ENCODE measurements at places on chromosomes 5 and 9.

DNA sequence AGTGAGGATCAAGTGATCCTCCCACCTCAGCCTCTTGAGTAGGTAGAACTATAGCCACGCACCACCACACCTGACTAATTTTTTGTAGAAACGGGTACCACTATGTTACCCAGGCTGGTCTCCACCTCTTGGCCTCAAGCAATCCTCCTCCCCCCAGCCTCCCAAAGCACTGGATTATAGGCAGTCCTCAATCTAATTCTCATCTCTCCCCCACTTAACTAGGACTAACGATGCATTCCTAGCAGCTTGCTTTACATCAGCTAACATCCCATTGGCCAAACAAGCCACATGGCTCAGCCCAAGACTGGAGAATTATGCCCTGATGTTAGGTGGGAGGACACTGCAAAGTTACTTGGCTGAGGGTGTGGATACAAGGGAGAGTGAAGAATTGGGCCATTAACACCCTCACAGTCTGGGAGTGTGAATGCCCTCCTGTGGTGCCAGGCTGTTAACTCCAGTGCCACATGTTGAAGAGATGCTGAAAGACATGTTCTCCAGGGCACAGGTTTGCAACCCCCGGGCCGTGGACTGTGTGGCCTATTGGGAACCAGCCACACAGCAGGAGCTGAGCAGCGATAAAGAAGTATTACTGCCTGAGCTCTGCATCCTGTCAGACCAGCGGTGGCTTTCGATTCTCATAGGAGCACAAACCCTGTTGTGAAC lies 5.3 kb upstream of the ZNF367 start:
- no peak for DNase-seq

DNA sequence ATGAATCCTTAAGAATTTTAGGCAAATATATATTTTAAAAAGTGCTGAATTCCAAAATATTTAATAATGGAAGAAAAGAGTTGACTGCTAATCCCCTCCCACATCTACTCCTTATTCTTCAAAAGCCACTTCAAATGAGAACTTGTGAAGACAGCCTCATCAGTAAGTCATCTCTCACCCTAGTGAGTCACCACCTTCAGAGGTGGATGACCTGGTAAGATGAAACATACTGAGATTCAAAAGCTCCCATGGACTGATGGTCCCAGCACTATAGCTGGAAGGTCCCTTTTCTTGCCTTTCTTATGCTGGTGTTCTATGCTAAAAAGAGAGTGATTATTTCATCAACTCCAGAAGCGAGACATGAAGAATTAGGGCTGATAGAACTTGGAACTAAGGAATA lies 37.8 kb upstream of the SPDL1 start:
- no peak for DNase-seq

DNA sequence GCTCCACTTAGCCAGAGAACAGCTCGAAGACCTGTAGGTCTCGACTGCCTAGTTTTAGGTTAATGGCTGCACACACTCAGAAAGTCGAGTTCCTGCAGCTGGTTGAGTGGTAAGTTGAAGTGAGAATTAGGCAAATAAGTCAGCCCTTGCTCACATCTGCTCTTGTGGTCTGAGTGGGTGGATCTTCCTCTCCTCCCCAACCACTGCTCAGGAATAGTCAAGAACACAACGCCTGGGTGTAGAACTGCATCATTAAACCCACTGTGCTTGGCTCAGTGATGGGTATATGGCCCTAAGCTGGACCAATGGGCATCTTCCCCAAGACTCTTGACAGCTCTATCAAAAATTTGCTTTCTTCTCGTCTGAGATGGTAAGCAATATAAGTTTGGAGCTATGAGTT lies 20.9 kb upstream of the ADAM19 start:
- peak; percentile 48 for DNase-seq

DNA sequence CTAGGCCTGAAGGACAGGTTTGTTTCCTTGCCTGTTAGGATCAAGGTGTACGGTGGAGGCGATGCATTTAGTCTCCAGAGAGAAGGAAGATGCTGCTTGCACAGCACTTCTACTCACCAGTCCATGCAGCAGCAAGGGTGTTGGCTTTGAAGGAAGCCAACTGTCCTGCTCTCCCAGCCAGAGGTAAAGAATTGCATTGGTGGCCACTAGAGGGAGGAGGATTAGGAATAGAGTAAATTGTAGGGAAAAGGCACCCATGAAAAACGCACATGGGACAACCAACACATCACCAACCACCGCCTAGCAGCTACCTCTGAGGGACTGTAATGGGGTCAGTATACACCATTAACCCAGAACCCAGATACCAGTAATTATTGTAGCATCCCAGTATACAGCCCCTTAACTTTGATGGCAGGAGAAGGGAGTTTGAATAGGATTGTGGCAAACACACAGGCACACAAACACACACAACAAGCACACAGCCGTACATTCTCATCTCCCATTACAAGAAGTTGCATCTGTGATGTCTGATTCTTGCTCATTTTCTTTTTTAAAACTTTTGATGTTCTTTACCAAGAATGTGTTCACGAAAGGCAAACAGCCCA lies 267.7 kb downstream of the ADAMTS6 start:
- DNase-seq: no peak

DNA sequence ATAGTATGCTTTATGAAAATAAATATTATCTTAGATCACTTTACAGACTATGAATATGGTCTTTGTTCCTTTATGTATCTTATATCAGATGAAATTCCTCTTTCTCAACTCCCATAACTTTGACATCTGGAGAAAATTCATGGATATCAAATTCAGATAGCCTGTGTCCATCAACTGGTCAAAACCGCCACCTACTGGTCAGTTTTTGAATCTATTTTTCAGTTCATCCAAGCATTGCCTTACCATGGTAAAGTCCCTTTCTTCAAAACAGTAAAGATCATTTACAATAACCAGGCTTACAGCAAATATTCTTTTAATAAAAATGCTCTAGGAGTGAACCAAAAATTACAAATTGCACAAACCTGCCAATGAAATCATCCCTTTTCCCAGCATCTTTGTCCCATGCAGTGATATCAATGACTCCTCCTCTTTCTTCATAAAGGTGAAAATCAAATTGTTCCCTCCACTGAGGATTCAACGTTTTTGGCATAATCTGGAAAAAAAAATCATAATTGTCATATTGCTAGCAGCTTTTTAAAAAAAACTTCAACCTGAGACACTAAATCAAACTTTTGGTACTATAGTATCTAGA lies 290.5 kb downstream of the SLF1 start:
- no peak for DNase-seq

DNA sequence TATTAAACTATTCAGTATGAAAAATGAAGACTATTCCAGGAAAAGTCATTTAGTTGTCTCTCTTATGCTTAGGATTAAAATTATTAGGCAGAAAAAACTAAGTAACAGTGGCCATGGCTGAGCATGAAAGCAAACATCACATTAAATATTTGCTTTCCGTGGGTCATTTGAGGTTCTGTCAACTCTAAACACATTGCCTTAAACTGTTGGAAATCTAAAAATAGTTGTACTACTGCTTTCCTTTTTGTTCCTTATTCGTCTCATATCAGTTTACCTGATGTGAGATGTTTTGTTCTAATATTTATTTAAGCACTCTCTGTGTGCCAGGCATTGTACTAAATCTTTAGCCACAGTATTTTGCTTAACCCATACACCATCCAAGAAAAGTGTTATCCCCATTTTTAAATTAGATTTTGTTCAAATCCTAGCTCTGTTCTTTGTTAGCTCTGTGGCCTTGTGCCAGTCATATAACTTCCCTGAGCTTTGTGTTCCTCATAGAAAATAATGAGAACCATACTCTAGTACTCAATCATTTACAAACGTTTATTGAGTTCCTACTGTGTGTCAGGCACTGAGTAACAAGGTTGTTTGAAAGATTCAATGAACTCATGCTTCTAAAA lies 18.7 kb upstream of the ZNF608 start:
- DNase-seq: no peak

DNA sequence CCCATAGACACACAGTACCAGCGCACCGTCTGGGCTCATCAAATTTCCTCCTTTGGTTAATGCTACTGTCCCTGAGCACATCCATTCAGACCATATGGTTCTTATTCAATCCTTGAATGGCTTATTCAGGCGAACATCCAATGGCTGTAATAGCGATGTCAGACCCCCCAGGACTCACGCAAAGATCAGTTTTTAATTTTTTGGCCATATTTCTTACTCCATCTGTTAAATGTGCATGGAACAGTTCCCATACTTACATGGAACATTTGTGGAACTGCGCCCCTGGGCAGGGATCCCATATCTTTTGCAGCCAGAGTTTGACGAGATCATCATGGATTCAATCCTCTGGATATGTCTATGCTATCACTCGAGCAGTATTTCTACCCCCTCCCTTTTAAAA lies 213.2 kb downstream of the ADAMTS6 start:
- no peak for DNase-seq

DNA sequence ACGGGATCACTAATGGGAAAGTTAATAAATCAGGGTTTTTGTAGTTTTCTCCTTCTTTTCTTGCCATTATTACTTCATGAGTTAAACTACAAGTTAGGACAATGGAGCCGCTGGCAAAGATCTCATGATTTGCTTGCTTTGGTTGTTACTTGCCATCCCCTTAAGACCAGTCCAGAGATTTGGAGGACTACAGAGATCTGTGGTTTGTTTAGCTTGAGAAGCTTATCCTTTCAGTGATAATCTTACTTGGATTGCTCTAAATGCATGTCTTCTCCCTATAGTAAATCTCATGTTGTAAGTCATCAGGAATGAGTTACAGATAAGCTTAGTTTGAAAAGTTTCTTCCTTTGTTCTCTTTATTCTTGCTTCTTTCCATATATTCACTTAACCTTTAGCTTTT lies 70.9 kb downstream of the TLE4 start:
- DNase-seq: no peak

DNA sequence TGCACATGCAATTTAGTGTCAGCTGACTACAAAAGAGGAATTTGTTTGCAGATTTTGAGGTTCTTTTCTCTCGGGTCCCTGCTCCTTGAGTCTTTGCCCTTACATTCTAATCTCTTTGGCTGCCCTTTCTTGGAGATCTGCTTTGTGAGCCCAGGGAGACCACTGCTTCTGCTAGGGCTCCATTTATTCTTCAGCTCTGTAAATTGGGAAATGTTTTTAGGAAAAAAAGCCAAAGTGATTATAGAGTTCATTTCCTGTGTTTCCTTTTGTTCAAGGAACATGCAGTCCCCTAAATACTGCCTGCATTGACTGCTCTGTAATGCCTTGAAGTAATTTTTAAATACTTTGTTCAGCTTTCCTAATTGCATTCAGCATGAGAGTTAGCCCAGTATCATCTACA lies 197.4 kb downstream of the CSNK1G3 start:
- DNase-seq: no peak

DNA sequence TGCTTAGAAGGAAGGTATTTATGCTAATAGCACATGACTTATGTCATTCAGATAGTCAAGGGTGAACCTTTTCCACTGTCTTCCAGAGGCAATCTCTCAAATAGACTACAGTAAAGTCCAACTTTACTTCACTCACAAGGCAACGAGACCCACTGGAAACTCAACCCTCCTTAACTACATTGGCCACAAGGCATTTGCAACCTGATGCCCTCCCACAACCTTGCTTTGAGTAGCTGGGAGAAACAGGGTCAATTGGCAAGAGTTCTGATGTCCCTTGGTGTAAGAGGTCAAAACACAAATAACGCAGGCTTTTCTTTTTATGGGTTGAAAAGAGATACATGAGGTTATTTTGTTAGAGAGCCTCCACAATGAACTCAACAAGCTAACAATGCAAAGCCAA lies 6.1 kb downstream of the GAS1 start:
- DNase-seq: no peak

DNA sequence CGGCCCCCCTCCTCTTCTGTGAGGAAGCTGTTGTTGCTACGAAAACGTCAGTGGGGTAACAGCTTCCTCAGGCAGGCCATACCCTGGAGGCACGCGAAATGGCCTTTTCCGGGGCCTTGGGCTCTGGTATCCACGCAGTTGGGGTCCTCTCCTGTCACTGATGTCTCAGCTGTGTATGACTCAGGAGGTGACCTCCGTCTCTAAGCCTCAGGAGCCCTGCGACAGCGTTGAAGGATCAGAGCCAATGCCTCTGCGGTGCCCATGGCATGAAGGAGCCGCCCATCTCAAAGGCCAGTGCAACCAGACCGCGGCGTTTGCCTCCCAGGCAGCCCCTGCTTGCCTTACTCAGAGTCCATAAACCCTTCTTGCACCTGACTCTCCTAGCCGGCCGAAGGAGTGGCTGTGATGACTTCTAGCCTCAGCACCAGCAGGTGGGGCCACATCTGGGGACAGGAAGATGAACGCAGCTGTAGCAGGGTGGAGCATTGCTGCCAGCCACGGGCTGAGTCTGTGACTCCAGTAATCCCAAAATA lies 1.0 kb upstream of the MXD3 start:
- no peak for DNase-seq

DNA sequence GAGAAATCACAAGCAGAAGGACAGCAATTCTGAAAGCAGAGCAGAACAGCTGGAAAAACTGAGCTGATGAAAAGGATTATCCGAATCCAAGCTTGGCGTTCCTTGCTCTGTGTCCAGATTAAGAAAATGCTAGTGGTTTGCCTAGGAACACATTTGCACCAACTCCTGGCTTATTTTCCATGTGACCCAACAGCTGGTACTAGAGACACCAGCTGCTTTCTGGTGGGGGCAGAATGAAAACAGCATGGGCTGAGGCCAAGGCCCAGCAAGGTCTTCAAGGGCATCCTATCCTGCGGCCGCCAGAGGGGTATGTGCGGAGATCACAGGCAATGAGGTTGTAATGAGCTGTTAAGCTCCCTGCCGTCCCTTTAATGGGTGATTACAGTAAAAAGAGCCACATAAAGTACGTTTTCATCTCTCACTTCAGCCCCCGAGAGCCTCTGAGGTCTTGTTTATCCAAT lies 131.5 kb downstream of the DOCK8 start:
- no peak for DNase-seq

DNA sequence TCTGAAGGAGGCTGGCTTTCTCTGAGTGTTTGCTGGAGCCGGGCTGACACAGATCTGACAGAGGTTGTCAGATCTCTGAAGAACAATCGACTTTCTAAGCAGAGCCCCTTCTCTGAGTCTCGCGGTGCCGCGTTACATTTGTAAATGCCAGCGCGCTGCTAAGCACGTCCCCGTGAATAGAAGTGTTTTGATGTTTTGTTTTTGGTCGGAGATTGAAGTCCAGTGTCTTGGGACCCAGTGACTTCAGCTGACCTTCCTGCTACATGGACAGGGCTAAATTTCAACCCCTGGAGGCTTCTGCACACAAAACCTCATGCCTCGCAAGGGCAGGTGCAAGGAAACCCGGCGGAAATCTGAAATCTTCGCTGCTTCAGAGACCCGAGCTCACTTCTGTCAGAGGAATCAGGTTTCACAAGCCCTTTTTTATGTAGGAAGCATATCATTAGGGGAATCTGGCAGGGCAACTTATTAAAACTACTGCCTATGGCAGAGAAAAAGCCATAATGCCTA lies 27.2 kb downstream of the NEUROG1 start:
- DNase-seq: no peak

- no peak for DNase-seq
These were observed 405.5 kb downstream of the EFNA5 start for GRCh38 chr5:107265193-107265592.

GRCh38 chr9:134253606-134254205 lies 72.5 kb upstream of the RXRA start:
- no peak for DNase-seq

All from stimulated activated naive CD4-positive, alpha-beta T cell treated with Interleukin-2 at 50 U/mL for 16 hours (primary cell).